Urinary bladder (tissue), 4 donors: ENCODE measurements at places on chromosomes 7 and 10. TPM values are rescaled to one million over a fixed set of nuclear protein-coding genes. Genes with fewer than 3 reads are reported as not detected.

The CCL26 gene
- 1.5 TPM for total RNA-seq

The SLC16A12 gene
- 4.2 TPM for total RNA-seq

The BCAP29 gene
- total RNA-seq, result 103 TPM

The CDHR1 gene
- 0.32 TPM for total RNA-seq

The FAM221A gene
- 4.3 TPM for total RNA-seq

The BMPER gene
- 18.9 TPM for total RNA-seq

DNA sequence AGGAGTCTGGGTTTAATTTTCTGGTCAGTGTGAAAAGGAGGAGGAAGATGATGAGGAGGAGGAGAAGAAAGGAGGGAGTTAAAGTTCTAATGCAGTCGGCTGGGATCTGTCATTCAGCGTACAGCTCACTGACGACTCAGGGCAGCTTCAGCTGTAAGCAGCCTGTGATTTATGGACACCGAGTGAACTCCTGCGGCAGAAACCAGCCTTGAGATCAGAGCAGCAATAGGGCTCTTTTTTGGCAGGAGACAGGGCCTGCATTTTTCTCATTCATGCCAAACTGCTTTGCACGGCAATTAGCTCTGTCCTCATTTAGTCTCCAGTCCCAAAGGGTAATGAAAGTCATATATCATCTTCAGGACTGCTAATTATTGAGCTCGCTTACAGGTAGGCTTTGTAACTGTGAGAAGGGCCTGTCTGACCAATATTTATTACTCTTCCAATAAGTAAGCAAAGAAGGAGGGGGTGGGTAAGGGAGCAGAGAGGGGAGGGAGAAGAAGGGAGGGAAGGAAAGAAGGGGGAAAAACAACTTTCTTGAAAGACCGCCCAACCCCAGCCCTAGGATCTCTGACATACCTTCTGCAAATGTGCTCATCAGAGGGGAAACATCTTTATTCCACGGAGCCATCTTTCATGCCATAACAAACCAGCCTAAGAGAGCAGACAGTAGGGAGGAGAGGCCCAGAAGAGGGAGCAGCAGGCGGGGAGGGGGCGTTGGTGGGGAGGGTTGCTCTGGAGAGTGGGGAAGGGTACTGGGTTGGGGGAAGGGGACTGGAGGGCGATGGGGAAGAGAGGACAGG, 48.1 kb upstream of the COMTD1 start:
- DNase-seq, result no peak

DNA sequence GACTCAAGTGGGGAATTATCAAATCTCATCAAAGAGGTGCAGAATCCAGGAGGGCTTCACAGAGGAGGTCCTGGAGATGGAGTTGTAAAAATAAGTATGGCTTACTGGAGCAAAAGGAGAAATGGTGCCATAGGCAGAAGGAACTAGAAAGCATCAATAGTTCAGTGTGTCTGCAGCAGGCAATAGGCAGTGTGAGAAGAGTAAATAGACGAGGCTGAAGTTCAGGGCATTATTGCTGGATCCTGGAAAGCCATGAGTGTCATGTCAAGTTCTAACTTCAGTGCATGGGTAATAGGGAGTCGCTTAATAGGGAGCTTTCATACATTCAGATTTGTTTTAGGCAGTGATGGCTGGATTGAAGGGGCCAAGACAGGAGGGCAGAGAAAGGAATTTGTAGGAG, 39.3 kb downstream of the CYP26A1 start:
- no peak for DNase-seq

GRCh38 chr10:132137111-132138072, 49.4 kb upstream of the DPYSL4 start:
- no peak for DNase-seq

DNA sequence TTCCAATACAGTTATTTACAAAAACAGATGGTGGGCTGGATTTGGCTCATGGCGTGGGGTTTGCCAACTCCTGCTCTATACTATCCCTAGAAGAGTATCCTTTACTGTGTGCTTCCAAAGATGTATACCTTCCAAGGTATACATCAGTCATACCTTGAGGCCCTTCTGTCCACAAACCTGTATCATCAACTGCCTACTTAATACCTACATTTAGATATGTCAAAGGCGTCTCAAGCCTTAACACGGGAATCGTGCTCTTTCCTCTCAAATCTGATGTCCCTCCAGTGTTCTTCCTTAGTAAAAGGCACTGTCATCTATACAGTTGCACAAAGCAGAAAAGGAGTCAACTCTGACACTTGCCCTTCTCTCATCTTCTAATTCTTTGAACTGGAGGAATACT, 36.9 kb downstream of the NAMPT start:
- no peak for DNase-seq

- DNase-seq, result no peak
Measured at GRCh38 chr10:58440484-58440883, 55.3 kb downstream of the TFAM start.

GRCh38 chr10:31923389-31923788, 5.2 kb downstream of the ARHGAP12 start:
- DNase-seq, result no peak

DNA sequence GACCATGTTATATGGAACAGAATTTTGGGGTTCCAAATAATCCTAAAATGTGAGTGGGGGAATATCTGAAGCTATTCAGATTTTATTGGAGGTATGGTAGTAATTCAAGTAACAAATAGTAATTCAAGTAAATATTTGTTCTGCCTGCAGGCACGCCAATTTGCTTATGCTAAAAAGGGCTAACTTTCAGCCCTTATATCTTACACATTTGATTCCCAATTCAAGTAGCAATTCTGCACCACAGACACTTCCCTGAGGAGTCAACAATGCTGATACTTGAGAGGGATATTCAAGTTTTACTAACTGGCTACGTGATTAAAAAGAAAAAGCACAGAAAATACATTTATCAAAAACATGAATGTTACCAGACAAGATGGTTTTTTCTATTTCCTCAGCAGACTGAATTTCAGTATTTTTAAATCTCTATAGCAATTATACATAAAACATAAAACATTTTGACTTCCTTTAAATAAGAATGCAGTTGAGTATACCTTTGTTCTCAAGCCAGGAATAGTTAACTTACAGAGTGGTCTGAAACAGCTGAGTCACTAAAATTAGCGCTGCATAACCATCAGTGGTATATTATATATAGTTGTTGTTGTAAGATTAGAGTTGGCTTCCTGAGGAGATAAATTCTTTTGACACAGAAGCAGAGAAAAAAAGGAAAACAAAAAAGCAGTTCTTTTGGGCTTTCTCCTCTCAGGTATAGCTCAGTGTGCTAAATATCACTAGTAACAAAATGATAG, 33.9 kb downstream of the MTPN start:
- DNase-seq, result no peak

GRCh38 chr7:117600911-117601310, 121.1 kb downstream of the CFTR start:
- no peak for DNase-seq

- DNase-seq, result no peak
Measured at GRCh38 chr10:84356928-84357327, 28.5 kb downstream of the CCSER2 start.

- DNase-seq, result no peak
Measured at GRCh38 chr7:78496096-78496630, 697.6 kb downstream of the PHTF2 start.

GRCh38 chr10:36677431-36677768, 448.0 kb upstream of the ANKRD30A start:
- DNase-seq, result no peak

- no peak for DNase-seq
Measured at GRCh38 chr7:43123457-43123856, 11.0 kb downstream of the HECW1 start.

DNA sequence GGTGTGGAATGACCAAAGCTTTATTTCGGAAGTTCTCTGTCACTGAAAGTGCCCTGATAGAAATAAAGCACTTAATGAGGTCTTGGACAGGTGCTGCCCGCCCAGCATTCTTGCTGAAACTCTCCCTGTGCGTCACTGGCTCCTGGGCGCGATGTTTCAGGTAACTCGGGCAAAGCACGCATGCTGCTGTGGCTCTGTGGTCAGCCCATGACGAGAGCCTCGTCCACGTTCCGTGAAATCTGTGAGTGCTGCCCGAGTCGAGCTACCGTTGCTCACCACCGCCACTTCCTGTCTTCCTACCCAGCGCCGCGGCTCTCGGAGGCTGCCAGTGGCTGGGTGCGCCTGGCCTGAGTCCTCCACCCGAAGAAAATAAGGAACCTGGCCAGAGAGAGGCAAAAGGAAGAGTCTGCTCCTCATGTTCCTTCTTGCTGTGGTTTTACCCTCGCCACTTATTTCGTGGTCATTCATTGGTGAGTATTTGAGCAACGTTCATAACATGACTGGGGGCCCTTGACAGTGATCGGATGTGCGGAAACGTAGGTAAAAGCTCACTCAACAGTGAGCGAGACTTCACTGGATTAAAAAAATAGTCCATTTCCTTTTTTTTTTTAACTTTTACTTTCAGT, 95.5 kb downstream of the MAP3K8 start:
- DNase-seq, result no peak

DNA sequence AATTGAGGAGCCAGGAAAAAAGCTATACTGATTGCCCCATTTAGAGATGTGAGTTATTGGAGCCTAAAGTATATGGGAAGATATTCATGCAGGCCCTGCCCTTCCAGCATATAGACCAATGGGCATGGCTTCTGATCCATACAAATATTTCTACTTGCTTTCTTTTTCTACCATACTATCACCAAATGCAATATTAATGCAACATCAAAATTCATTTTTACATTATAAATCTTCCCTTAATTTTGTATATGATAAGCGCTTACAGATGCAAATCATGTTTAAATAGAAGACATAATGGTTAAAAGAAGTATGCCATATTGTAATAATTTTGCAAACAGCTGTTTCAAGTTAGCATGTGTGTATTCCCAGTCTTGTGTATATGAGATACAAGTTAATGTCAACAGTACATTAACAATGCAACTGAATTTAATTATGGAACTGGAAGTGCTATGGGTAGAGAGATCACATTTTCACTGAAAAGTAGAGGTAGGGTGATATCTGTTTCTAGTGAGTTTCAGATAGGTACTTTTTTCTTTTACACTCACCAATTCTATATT, 24.6 kb upstream of the WNT16 start:
- DNase-seq, result no peak
